Stimulated activated CD4-positive, alpha-beta T cell treated with anti-CD3 and anti-CD28 coated beads, TNF-alpha, amount 100 ng/mL, for 24 hours (primary cell): ENCODE measurements at places on chromosomes 6 and 20.

- DNase-seq, result no peak
Observed at GRCh38 chr6:166686317-166686716, 59.3 kb upstream of the RPS6KA2 start.

- DNase-seq, result no peak
Observed at GRCh38 chr6:105746130-105746505, 340.0 kb upstream of the PRDM1 start.

DNA sequence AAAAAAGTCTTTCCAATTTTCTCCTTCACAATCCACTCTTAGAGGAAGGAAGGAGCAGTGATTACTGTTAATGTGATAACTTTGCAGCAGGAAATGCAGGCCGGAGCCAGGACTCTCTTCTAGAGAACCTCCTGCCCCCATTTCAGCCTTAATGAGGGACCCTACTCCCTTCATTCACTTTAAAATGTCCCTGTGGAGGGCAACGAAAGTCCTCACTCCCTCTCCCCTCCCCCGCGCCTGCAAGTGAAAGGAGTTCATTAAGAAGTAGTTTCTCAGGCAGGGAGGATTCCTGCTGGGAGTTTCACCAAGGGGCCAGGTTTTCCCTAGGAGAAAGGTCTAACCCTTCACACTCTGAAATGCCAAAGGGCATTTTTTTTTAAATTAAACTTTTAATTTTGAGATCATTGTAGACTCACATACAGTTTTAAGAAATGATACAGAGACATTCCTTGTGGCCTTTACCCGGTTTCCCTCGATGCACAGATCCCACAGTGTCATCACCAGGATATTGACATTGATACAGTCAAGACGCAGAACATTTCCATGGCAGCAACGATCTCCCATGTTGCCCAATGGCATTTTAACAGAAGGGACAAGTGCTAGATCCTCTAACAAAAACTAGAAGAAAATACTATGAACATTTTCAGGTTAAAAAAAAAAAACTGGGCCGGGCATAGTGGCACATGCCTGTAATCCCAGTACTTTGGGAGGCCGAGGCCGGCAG lies 6.8 kb upstream of the COMMD7 start:
- DNase-seq, result no peak

GRCh38 chr6:43623880-43624785 lies 4.9 kb downstream of the GTPBP2 start:
- no peak for DNase-seq

GRCh38 chr6:113653275-113653674 lies 203.9 kb upstream of the MARCKS start:
- DNase-seq, result no peak

GRCh38 chr20:51876313-51876940 lies 74.1 kb upstream of the SALL4 start:
- no peak for DNase-seq

DNA sequence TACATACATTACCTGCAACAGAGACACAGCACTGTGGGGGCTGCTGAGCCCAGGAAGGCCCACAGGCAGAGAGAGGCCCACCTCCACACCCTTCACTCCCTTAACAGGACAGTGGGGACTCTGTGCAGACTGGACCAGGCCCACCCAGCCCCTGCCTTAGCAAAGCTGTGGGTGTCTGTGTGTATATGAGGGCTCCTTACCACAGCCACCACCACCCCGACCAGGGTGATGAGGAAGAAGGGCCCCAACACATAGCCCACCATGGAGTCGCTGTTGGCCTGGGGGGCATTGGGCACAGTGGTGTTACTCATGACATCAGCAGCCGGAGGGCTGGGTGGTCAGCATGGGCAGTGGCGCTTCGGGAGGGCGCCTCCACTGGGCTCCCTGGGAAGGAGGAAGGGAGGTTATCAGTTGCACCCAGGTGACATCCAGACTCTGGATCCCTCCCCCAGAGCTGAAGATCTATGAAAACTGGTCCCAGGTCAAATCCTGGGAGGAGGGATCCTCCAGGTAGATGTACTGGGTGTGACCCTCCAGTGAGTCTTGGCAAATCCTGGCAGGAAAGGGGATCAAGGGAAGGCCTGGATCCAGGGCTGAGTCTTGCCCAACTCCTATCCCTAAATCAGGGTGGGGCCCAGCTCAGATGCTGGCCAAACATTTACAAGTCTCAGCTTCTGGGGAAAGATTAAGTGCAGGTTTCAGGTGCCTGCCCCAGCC lies 1.2 kb downstream of the SMIM29 start:
- no peak for DNase-seq

DNA sequence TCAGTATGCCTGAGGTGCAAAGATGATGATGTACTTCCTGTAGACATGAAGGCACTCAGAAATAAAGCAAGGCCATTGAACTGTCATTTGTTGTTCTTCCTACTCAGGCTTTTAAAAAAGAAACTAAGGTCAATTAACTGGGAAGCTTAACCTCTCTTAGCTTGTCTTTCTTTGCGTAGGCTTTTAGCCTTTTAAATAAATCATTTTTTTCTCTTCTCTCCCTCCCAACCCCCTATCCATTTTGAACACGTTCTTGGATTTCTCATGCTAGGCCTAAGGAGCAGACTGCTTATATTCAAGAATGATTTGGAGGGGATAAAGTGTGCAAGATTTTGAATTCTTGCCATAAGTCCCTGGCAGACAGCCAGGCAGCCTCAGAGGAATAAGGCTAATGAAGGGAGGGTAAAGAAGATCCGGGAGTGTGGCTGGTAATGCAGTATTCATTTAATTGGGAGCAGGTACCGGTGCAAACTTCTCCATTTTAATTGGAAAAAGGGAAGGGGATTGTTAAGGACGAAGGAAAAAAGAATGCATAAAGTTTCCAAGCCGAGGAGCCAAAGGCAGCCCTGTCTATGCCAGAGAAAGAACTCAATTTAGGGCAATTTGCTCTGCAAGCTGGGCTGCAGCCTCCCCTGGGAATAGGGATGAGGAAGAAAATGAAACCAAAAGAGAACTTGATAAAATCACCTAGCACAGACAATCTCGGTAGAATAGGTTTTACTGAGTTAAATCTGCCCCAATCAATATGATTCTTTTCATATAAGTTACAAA lies 343.8 kb upstream of the MMS22L start:
- DNase-seq, result no peak

DNA sequence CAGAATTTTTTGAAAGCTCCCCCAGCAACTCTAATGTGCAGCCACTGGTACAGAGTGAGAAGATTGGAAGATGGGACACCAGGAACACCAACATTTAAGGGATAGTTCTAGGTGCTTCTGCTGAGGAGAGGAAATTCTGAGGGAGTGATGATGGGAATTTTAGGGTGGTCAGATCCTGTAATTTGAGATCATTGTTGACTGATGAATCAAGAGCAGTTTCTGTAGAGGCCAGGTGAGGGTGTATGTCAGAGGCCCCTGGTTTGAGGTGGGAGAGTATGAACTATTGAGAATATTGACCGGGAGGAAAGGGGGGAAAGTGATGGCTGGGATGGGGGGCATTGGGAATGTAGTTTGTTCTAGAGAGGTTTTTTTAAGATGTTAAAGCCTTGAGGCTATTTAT lies 47.2 kb downstream of the PTPRA start:
- no peak for DNase-seq

GRCh38 chr6:35596448-35597442 lies 84.0 kb upstream of the TULP1 start:
- no peak for DNase-seq

- DNase-seq, result no peak
Observed at GRCh38 chr6:49333345-49334125, 129.5 kb downstream of the MMUT start.

GRCh38 chr6:133341607-133342158 lies 100.5 kb downstream of the EYA4 start:
- DNase-seq, result no peak

DNA sequence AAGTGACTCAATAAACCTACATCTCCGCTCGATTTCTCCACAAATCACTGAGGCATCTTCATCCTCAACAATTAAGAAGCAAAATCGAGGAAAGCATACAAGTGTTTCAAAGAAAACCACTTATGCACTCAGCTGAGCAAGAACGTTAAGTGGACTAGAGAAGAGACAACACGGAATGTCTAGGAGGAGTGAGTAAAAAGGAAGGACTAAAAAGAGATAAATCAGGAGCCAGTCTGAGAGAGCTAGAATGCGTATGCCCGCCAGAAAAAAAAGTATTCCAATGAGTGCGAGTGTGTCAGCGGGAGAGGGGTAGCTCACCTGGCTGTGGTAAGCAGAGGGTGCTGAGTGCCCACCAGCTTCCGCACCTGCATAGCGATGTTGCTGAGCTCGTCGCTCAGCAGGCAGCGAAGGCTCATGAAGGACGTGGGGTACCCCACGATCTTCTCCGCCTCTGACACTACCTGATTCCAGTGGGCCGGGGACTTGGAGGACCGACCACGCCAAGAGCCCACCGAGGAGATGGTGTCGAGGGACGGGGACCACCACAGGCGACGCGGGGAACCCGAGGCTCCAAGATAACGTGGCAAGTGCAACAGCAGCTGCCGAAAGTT lies 587 bp downstream of the PDSS2 start:
- DNase-seq, result no peak

GRCh38 chr6:168518348-168518745 lies 77.4 kb downstream of the SMOC2 start:
- DNase-seq, result no peak

GRCh38 chr20:18543932-18544331 lies 23.3 kb upstream of the SMIM26 start:
- DNase-seq, result no peak

- no peak for DNase-seq
Observed at GRCh38 chr6:147195510-147195909, 8.7 kb upstream of the STXBP5 start.

GRCh38 chr6:41917528-41917927 lies 3.4 kb downstream of the MED20 start:
- DNase-seq, result no peak

DNA sequence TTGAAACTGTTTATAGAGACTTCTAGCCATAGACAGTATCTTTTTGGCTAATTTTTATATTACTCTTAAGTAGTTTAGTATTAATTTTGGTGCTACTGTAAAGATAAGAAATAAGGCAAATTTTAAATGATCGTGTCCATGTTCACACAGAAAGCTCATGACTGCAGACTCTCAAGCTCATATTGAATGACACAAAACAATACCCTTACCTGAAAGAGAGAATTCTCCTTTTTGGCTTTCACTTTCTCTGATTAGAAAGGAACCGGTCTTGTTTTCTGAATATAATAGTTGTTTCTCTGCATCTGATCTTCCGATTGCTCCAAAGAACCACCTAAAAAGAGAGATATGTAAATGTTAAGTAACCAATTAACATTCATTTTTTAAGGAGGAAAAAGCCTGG lies 57.0 kb downstream of the FRK start:
- DNase-seq, result no peak

DNA sequence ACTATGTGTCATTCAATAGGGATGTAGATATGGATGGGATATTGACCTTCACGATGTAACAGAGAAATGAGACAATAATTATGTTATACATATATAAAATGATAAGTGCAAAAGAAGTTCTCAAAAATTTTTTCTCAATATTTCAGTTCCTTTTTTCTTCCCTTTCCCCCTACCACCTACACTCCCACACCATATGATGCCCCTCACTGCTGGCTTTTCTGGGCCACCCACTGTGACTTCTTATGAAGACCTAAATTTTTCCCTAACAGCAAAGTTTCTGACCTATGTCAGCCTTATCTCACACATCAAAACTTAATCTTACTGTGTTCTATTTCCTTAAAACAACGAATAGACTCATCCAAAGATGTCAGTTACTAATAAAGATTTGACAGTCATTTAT lies 89.9 kb upstream of the MYLIP start:
- DNase-seq, result no peak
